ENCODE measurements at places on chromosomes 2 and 18.

DNA sequence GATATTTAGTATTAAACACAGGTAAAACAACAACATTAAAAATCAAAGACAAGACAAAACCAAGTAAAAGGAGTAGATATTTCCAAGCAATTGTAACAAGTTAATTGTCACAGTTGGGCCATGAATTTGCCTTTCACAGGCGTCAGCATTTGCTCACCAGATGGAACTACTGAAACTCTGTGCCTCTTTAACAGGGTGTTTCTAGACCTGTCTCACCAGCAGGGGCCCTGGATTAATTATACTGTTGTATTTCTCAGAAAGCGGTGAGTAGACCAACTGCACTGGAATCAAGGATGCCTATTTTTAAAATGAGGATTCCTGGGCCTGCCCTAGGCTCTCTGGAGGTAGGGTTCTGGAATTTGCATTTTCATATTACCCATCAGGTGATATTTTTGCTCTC lies 92.6 kb downstream of the UPP2 start:
- DNase-seq = no peak

DNA sequence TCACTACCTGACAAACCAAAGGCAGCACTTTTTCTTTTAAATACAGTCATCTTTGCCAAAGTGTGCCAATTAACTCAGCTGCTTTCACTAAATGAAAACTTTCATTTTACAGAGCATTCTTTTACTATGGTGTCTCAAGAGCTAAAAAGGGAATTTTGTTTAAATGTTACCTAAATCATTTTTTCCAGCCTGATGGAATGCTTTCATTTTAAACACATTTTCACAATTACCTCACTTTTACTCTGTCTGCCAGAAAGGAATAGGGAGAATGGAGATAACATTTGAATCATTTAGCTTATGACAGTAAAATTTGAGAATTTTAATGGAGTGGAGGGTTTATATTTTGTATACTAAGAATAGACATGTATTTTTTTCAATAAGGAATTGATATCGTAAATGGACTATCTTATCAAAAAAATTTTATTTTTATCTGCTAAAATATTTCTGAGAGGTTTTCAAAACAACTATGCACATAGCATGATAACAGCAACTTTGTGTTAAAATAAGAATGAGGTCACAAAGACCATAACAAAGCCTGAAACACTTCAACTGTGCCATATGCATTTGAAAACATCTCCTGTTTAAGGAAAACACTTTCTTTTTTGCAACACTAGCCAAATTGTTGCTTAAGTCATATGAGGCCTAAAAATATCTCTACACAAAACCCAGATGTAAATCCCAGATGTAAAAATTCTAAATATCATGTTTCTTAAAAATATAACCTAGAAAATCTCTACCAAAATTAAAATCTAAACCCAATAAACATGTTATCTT lies 769.9 kb upstream of the FSHR start:
- DNase-seq = no peak

DNA sequence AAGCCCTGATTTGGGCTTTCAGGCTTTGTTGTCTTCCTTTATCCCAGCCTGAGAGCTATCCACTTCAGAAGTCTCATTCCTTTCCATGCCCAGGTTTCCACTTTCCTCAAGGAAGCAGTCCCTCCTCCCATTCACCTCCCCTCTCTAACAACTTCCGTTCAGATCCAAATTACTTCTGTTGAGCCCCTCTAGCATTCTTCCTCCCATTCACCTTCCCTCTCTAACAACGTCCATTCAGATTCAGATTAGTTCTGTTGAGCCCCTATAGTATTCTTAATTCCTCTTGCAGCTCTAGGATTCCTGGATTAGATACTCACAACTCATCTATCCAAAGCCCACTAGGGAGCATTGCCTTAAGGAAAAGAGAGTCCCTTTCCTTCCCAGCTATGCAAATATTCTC lies 216.8 kb downstream of the RAD51AP2 start:
- no peak for DNase-seq

GRCh38 chr2:75221862-75222261 lies 22.5 kb upstream of the TACR1 start:
- DNase-seq = no peak

DNA sequence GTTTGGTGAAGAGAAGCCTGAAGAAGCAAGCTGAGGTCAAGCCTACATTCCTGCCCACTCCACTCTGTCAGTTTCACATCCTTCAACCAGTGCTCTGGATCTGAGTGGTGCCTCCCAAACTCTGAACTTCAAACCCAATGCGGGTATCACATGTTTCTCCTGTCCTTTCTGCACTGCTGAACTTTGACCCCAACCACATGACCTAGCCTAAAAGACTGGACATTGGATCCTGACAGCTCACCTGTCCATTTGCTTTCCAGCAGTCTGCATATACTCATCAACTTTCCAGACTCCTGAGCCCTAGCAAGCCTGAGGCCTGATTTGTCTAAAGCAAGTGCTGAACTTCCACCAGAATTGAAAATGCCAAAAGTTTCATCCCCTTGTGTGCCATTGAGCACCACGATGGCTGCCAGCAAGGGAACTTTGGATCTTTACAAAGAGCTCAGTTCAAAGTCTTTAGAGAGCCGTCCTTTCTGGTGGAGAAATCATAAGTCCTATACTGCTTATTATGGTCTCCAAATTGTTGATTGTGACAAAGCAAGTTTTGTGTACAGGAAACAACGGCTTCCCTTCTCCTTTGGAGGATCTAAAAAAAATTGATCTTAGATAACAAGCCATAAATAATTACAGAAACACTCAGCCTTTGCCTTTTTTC lies 37.6 kb upstream of the ITGA6 start:
- DNase-seq = no peak

DNA sequence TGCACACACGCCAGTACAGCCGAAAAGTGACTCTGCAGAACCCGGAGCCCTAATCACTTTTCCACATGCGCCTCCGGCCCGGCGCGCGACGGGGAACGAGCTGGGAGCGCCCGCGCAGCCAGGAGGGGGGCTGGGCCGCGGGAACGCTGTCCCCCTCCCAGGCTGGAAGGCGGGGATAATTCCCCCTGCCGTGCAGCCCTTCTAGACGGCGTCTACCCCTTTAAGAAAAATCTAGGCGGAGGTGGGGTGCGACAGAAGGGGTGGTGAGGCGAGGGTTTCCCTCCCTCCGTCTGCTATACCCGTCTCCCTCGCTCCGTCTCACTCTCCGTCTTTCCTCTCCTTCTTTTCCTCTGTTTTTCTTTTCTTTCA lies 2.4 kb downstream of the CYP26B1 start:
- no peak for DNase-seq

GRCh38 chr2:233252227-233252626 lies 754 bp downstream of the ATG16L1 start:
- DNase-seq = peak; percentile 12
